ENCODE measurements at places on chromosomes 6 and 20.

- no peak for DNase-seq
Measured at GRCh38 chr6:15329197-15329671, 83.4 kb downstream of the JARID2 start.

DNA sequence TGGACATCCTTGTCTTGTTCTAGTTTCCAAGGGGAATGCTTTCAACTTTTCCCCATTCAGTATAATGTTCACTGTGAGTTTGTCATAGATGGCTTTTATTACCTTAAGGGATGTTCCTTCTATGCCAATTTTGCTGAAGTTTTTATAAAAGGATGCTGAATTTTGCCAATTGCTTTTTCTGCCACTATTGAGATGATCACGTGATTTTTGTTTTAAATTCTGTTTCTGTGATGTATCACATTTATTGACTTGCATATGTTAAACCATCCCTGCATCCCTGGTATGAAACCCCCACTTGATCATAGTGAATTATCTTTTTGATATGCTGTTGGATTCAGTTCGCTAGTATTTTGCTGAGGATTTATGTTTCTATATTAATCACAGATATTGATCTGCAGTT is 130.6 kb upstream of the TAB2 start:
- no peak for DNase-seq

DNA sequence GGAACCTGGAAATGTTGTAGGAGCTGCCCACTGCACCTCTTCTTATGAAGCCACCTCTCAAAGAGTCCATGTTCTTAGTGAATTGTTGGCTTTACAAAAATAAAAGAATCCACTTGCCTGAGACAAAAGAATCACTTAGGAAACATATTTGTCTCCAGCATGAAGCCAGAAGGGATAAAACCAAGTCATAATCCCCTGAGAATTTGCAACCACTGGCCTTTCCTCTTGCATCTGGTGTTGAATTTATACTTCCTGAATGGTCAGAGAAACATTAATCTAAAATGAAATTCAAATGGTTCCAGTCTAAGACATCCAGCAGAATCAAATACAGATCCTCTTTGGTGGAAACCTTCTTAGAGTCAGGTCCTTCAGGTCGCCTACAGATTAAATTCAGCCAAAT is 192.5 kb upstream of the ECI2 start:
- DNase-seq: no peak

DNA sequence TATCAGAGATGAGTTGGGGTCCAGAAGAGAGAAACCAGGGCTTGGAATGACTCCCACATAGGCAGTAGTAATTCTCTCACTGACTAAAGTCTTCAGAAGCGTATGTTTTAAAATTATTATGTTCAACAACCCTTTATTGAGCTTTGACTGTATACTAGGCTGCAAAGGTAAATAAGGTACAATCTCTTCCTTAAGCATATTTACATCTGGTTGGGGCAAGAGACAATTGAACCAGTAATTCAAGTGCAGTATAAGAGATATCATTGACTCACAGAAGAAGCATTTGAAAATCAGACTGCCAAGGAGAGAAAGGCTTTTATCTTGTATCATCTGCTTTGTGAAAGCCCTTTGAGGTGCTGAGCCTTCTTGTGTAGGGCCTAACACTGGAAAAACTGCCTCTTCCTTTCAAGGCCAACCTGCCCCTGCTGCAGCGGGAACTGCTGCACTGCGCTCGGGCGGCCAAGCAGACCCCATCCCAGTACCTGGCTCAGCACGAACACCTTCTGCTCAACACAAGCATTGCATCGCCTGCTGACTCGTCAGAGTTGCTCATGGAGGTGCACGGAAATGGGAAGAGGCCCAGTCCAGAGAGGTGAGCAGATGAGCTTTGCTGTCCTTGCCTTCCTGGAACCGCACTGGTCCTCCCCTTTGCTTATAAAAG is 39.3 kb upstream of the C20orf144 start:
- DNase-seq: no peak

DNA sequence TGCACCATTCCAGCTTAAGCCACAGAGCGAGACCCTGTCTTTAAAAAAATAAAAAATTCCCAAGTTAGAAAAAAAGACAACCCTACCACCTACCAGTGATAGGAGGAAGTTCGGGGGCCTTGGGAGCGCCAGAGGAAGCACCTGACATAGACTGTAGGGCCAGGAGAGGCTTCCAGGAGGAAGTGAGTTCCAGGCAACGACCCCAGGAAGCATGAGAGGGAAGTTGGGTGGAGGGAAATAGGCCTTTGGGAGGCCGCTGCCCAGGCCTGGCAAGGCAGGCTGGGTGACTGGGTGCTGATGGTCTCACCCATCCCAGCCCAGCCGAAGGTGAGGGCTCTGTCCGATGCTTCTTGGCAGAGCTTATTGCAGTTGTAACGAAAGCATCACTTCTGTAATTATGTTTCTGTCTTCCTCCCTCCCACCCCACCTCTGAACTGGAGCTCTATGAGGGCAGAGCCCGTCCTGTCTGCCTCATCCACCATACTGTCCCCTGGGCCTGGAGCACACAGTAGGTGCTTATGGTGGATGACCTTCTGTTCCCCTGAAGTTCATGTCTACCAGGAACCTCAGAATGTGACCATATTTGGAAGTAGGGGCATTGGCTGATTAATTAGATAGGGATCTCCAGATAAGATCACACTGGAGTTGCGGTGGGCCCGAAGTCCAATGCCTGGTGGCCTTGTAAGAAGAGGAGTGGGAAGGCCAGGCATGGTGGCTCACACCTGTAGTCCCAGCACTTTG is 54.1 kb downstream of the UBE2V1 start:
- DNase-seq: no peak

DNA sequence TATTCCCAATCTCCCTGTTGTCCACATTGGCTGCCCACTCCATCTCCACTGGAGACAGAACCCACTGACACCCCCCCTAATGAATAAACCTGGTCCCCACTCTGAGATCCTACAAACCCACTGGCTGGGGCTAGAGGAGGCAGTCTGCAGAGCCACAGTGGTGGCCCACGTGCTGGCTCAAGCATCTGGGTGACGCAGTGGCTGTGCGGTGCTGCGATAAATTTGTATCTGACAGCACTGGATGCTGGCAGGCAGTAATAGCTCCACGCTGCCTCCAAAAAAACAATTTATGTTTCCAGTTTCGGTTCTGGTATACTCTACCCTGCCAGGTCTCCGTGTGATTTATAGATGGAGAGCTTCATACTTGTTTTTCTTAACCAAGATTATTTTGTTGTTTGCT is 87.1 kb upstream of the SYNDIG1 start:
- DNase-seq: no peak

- DNase-seq: no peak
Measured at GRCh38 chr6:165636402-165637048, 26.5 kb downstream of the PDE10A start.

- no peak for DNase-seq
Measured at GRCh38 chr6:34284563-34285447, 36.0 kb upstream of the SMIM29 start.

DNA sequence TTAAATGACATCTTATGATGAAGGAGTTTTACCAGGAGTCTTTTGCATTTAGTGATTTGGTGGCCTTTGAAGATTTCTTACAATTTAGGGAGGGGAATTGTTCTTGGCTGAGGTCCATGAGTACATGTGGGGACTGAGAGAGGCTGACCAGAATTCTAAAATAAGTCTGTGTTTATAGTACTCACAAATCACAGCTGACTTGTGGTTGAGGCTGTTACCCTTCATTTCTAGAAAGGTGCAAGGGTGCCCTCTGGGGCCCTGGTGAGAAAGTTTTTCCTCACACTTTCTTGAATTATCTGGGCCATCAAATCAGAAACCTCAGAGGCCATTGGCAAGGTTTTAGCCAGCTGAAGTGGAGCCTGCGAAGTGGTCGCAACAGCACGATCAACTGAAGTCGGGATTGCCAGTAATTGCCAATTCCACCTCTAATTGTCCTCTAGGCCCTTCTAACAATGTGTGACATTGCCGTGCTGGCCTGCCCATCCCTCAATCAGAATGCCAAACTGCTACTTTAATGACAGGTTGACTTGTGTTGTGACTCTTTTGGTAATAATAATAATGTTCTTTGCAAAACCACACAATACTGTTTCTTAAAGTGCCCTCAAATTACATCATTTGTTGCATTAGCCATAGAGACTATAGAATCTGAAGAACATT is 221.6 kb downstream of the OGFRL1 start:
- no peak for DNase-seq

DNA sequence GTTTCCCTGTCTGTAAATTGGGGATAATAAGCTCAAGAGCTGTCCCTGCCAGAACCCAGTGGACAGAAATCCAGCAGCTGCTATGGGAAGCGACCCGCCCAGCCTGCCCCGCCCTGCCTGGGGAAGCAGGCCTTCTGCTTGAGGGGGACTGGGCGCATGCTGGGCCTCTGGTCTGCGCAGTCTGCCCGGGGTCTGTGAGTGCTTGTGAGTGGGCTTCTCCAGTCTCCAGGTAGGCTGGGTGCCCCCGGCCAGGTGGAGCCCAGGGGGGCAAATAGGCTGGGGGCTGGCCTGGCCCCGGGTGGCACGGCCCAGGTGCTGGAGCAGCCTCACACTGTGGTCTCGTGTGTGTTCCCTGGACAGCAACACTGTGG is 648 bp upstream of the RBBP8NL start:
- DNase-seq: no peak

- DNase-seq: no peak
Measured at GRCh38 chr6:6663421-6664135, 75.1 kb downstream of the LY86 start.

DNA sequence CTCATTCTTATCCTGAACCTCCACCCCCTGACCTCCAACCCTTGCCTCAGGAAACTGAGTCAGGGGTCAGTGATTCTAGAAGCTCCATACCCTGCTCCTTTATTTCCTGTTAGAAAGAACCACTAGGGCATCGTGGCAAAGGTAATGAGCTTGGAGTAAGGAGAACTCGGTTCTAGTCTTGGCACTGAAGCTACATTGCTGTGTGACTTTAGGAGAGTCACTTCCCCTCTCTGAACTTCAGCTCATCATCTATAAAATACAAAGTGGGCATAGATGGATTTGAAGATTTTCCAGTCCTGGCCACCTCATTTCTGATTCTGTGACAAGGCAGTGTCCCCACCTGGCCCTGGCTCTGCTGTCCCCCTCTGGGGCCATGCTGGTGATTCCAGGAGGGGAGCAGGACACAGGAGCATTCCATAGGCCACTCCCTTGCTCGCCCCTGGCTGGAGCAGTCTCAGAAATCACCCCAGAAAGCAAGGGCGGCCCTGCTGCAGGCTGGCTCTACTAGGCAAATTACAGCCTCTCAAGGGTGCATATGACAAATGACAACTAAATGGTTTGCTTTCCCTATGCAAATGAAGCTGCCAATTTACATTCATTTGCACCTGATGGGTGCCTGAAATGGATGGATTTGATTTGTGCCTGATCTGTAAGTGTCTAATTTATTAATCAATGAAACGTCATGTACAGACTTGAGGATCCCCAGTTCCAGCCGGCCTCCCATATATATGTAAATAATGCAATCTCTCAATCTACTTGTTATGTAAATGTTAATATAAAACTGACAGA is 62.2 kb downstream of the LRFN2 start:
- DNase-seq: no peak

GRCh38 chr20:61840779-61841455 is 224.8 kb downstream of the TAF4 start:
- no peak for DNase-seq

- DNase-seq: no peak
Measured at GRCh38 chr6:57435475-57436160, 118.2 kb downstream of the PRIM2 start.

DNA sequence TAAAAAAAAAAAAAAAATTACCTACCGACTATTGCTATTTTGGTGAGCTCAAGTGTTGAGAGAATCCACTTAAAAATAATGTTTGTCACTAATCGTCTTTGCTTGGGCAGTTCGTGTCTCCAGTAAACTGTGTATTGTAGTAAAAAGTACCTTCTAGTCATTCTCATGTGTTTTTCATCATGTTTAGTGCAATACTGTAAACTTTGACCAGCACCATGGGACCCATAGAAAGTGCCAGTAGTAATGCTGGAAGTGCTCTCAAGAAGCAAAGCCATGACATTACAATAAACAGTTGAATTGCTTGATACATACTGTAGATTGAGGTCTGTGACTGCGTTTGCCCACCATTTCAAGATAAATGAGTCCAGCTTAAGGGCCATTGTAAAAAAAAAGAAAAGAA is 395.2 kb downstream of the BCKDHB start:
- DNase-seq: no peak

GRCh38 chr20:22411627-22412450 is 172.5 kb downstream of the FOXA2 start:
- DNase-seq: no peak

- DNase-seq: no peak
Measured at GRCh38 chr20:51258582-51259165, 235.8 kb upstream of the KCNG1 start.

- DNase-seq: no peak
Measured at GRCh38 chr6:125022391-125022989, 60.3 kb downstream of the RNF217 start.

- DNase-seq: no peak
Measured at GRCh38 chr20:46708172-46708860, 1.1 kb upstream of the SLC2A10 start.

DNA sequence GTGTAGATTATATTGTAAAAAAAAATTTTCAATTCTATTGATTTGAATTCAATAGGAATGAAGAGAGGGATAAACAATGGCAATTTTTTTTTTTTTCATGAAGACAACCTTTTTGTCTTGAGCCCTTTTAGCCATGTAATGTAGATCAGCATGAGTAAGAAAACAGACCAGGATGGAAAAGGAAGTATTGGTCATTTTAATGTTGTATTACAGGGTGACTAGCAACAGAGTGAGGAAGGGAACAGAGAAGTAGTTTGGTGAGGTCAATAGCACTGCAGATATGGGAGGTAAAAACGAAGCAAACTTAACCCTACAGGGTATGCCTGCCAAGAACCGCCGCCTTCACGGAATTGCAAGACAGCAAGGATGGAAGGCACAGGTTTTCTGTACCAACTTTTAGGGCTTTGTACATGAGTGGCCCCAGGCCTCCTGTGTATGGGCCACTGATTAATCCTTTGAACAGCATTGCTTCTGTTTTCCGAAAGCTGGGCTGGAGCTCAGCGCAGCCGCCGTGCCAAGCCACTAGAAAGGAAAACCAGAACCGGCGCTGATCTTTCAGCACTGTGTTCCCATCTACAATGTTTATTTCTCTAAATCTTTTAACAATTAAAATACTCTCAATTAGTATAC is 383.7 kb downstream of the CENPW start:
- DNase-seq: no peak

GRCh38 chr6:130575971-130576370 is 210.2 kb downstream of the TMEM200A start:
- no peak for DNase-seq

DNA sequence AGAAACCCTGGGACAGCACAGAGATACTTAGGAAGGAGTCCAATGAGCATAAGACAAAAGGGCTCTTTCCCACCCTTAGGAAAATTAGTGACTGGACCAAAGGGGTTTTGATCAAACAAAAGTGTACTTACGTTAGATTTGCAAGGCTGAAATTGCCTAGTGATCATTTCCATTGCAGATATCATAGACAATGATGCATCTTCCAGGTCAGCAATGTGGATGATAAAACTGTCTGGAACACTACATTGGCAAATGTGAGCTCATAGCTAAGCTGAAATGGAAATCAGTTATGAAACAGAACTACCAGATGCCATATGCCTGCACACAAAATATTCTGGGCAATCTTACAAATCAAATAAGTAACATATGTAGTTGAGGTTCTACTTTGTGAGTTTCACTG is 34.0 kb downstream of the LY86 start:
- DNase-seq: no peak
